Right ventricle myocardium inferior (tissue), 1 donor: ENCODE measurements at places on chromosomes 11 and 22.
A peak's percentile ranks its signal among the peaks of the same experiment; 100 is the strongest.

DNA sequence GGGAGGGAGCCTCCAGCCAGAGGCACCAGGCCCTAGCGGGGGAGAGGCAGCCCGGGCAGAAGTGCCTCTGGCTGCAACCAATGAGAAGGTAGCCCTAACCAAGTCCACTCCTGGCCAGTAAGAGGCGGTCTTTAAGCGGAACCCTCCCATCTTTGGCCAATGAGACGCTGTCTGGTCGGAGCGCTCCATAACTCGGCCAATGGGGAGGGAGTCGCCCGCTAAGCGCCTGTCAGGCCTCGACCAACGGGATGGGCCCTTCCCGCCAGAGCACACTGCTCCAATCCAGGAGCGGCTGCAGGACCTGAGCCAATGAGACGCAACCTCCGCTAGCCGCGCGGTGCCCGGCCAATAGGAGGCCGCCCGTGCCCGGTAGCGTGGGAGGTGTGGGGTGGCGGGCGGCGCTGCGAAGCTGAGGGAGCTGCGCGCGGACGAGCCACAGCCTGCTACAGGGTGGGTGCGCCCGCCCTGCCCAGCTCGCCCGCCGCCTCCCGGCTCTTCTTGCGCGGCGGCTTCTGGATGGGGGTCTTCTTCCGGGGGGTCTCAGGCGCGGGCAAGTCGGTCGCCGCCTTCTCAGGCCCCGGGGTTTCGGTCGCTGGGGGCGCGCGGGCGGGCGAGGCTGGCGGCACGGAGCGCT is 12.6 kb downstream of the SCARF2 start:
- DNase-seq = no peak

- no peak for DNase-seq
Measured at GRCh38 chr11:59872076-59872475, 5.8 kb upstream of the TCN1 start.

- peak; percentile 72 for DNase-seq
Measured at GRCh38 chr11:8870411-8871170, 40.4 kb upstream of the AKIP1 start.

- DNase-seq = no peak
Measured at GRCh38 chr11:17781626-17782025, 47.0 kb downstream of the KCNC1 start.

GRCh38 chr11:110429731-110430266 is at the start of gene FDX1:
Gene FDX1, plus strand, starts transcription at chr11:110429948. Its CDS starts 173 bp downstream, at chr11:110430121.
- DNase-seq = peak; percentile 92

GRCh38 chr22:46018859-46019258 is 41.9 kb upstream of the WNT7B start:
- DNase-seq = no peak

GRCh38 chr22:39773976-39774539 is 119.5 kb downstream of the ENTHD1 start:
- DNase-seq = no peak

GRCh38 chr22:39282645-39283321 is 36.6 kb downstream of the RPL3 start:
- peak; percentile 66 for DNase-seq

- DNase-seq = no peak
Measured at GRCh38 chr11:109885006-109885405, 208.2 kb upstream of the ZC3H12C start.

- peak; percentile 73 for DNase-seq
Measured at GRCh38 chr11:33912405-33913361, 20.8 kb upstream of the LMO2 start.

DNA sequence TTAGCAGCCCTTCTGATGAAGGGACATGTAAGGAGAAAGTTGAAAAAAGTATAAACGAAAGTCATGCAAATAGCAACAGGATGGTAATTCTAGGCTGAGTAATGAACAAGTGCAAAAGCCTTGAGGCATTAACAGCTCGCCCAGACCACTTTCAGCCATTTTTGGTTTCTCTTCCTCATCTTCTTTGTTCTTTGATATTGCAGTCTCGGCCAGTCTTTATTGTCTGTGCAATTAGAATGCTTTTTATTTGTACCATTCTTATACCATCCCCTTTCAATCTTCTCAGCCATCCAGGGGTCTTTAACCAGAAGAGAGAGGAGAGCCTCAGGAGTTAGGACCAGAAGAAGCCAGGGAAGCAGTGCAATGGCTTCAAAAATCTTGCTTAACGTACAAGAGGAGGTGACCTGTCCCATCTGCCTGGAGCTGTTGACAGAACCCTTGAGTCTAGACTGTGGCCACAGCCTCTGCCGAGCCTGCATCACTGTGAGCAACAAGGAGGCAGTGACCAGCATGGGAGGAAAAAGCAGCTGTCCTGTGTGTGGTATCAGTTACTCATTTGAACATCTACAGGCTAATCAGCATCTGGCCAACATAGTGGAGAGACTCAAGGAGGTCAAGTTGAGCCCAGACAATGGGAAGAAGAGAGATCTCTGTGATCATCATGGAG is 7.3 kb downstream of the TRIM34 start:
- DNase-seq = no peak

DNA sequence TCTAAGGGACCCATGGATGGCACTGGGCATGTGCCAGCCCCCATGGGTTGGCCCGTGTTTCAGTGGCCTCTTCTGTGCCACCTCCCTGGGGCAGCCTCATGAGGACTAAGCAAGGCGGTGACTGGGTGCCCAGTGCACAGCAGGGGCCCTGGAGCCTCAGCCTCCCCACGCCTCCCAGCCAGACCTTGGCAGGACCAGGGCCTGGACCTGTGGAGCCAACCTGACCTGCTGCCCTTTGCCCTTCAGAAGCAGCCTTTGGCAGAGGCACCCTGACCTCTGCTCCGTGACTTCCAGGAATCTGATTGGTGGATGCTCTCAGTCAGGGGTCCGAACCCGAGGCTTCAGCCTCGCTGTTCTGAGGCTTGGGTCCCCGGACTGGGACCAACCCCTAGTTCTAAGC is 24.8 kb upstream of the TAB1 start:
- DNase-seq = no peak

- DNase-seq = no peak
Measured at GRCh38 chr11:69263736-69264052, 30.3 kb upstream of the MYEOV start.

DNA sequence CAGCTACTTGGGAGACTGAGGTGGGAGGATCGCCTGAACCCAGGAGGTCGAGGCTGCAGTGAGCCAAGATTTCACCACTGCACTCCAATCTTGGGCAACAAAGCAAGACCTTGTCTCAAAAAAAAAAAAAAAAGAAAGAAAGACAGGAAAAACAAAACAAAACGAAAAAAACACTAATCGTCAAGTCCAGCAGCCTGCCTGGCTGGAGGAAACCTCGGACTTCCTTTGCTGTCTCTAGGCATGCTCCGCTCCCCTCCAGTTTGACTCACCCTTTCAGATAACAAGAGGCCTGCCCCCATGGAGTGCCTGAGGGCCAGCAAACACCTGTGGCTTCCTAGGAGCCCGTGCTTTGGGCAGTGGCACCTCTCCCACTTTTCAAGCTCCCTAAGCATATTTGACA is 28.8 kb upstream of the CHKA start:
- DNase-seq = no peak

- no peak for DNase-seq
Measured at GRCh38 chr11:33376331-33377310, 119.4 kb downstream of the HIPK3 start.
